ENCODE measurements at places on chromosomes 6 and 20.

DNA sequence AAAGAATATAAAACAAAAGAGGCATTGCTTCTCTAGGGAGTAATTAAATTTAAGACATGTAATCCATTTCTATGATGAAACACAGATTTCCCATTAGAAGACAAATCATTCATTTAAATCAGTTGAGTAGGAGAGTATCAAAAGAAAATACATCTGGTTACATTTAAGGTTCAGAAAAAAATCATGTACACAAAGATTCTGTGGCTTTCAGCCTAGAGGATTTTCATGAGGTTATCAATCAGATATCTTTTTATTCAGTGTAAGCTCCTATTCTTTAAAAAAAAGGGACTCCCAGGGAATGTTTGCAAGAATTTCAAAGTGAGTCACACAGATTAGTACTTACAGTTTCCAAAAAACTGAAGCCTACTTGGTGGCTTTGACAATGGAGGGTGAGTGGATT, 24.9 kb downstream of the COL21A1 start:
- no peak for DNase-seq

DNA sequence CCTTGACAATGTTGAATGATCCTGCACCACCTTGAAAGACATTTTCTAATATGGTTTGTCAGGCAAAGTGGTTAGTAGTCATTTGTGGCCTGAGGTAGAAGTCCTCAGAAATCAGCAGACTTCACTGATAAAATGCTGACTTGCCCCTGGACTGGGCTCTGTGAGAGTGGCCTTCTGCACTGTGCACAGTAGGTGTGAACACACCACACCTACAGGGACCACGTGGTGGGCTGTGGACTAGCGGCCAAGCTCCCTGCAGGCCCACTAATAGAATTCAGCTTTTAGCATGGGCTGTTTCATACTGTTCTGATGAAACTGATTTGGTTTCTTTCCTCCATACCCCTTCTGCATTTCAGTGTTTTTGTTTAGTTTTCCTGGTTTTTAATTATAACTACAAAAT, 7.3 kb downstream of the BPHL start:
- no peak for DNase-seq

DNA sequence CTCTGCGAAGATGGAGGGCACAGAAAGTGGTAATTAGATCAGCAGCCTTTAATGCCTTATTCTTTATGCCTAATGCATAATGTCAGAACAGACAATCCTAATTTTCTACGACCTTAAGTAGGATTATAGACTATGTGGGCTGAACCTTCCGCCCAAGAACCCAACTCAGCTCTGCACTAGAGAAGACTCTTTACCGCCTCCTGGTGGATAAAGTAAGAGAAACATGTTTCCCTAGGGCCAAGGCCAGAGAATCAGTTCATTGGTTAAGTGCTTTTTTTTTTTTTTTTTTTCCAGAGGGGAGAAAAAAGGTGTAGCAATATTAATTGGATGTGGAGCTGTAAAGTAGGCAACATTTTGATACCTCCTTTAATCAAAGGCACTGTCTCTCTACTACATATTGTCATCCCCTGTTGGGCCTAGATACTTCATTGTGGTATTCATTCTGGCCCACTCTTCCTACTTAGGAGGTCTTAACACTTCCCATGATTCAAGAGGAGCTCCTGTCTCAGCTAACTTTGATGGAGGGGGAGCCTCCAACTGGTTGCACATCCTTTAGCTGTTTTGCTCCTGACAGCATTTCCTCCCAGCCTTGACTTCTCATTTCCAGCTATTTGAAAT, 124.9 kb upstream of the NRN1 start:
- DNase-seq: no peak

DNA sequence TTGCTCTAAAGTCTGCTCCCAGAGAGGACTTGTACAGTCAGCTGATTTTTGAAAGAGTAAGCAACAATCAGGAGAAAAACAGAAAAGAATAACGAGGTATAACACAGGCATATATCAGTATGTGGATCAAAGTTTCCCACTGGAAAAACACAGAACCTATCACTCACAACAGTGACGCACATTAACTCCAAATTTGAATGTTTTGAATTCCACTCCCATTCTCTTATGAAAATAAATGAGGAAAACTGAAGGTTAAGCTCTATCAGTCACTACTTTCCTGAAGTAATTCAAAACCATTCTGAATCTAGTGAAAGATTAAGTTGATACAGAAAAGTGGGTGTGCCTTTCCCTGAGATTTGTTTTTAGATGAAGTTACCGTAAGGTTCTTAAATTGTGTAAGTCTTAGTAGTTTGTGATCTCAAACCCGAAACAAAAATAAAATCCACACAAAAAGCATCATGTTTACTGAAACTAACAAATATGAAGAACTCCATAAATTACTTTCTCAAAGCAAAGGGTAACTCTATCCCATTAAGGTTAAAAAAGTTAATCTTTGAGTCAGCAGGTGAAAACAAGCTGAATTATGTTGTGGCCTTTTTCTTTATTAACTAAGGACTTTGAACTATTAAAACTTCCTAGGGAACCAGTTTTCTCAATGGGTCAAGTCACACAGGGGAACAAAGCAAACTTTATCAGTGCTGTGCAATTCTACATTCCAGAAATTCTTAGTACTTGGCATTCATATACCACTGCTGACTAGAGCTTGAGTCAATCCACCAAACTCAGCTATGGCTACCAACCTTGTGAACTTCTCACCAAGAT, 115.7 kb downstream of the OGFRL1 start:
- no peak for DNase-seq

DNA sequence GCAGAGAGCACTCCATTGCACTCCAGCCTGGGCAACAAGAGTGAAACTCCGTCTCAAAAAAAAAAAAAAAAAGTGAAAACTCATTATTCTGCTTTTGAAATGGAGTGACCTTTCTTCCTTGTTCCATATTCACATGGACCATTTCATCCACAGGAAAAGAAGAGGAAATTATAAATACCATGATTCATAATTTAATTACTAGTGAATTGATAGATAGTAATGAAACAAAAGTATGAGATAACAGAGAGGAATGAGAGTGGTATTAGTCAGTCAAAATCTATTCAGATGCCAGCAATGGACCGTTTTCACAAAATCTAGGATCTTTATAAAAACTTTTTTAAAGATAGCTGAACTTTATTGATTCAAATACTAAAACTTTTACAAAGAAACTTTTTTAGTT, 443.1 kb upstream of the FLRT3 start:
- no peak for DNase-seq

DNA sequence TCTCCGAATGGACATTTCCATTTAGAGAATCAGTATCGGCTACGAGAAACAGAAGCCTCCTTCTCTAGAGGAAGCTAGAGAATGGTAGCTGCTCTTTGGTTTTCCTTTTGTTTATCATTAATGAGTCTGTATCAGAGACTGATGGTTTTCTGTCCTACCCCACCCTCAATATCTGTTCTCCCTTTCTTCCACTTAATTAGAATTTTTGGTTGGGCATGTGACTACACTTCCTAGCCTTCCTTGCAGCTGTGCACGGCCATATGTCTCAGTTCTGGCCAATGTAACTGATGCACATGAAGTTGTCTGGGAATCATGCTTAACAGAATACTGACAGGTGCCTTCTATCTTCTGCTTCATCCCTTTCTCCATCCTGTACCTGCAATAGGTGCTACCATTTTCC, 19.0 kb downstream of the RNF24 start:
- DNase-seq: no peak

GRCh38 chr6:168941036-168941435, 312.6 kb downstream of the THBS2 start:
- DNase-seq: no peak

- no peak for DNase-seq
Observed at GRCh38 chr6:722608-723007, 29.7 kb upstream of the EXOC2 start.

DNA sequence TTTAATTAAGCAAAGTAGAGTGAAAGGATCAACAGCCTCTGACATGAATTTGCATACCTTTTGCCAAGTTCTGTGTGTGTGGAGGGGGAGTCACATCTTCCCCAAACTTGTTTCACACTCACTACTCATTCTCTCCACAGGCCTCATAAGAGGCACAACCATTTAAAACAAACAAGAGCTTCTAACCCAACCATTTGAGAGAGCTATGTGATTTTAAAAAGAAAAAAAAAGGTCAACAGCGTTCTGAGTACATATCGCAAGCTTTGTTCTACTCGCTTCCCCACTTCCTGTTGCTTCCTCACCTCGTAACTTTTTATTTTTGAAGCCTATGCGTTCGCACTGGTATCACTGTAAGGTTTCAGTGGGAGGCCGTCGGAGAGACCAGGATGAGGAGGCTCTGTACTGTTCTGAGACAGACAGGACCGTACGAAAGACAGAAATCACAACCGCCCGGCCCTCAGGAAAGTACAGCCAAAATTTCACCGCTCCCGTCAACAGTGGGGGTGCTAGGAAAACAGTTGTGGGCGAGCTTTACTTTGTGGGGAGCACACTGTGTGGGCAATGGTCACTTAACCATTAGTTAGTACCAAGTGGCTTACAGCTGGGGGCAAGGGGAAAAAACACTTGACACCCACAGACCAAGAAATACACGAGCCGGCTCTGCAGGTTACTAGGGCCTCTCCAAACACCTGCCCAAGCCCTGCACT, 61.3 kb downstream of the TRERF1 start:
- DNase-seq: no peak

GRCh38 chr6:153941768-153942167, 97.3 kb upstream of the OPRM1 start:
- DNase-seq: no peak

DNA sequence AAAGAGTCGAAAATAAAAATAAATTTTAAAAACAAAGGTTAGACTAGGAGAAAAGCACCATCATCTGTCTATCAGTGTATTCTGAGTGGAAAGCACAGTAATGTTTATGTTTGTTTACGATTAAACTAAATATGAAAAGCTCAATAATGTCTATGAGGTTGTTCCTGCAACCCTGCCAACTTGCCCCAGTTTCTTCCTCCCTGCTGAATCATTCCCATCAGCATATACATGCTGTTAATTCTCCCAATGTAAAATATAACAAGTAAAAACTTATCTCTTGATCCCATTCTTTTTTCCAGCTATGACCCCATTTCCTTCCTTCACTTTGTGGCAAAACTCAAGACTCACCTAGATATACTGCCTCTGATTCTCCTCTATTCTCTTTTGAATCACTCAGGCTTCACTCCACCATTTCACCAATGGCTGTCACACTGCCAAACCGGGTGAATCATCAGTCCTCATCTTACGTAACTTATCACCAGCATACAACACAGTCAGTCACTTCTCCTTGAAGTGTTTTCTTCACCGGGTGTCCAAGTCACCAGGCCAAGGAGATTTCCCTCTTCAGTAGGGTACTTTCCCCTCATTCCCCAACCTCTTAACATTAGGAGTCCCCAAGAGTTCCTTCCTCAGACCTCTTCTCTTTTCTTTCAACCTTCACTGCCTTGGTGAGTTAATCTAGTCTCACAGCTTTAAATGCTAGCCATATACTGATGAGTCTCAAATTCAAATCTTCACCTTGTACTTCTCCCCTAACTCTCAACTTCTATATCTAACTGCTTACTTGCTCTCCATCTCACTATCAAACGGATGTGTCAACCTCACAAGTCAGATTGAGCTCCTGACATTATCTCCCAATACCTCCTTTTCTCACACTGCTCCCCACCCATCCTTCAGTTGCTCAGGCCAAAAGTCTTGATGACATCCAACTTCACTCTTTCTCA, 6.2 kb downstream of the TMEM242 start:
- peak; percentile 81 for DNase-seq

DNA sequence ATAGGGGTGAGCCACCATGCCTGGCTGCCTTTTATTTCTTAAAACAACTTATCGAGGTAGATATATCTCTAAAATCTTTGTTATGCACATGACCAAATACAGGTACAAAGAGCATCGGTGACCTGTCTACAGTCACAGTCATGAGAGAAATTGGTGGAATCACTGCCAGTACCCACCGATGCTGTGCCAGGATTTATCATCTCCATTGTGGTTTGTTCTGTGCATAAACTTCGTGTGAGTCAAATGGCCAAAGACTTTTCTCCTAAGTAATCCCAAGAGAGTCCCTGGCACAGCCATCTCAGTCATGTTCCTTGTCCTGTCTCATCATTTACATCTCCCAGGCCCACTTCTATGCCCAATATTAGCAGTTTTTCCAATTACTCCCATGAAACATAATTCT, 9.0 kb downstream of the GSTA3 start:
- DNase-seq: no peak

- no peak for DNase-seq
Observed at GRCh38 chr6:33815854-33816253, 12.1 kb upstream of the MLN start.

DNA sequence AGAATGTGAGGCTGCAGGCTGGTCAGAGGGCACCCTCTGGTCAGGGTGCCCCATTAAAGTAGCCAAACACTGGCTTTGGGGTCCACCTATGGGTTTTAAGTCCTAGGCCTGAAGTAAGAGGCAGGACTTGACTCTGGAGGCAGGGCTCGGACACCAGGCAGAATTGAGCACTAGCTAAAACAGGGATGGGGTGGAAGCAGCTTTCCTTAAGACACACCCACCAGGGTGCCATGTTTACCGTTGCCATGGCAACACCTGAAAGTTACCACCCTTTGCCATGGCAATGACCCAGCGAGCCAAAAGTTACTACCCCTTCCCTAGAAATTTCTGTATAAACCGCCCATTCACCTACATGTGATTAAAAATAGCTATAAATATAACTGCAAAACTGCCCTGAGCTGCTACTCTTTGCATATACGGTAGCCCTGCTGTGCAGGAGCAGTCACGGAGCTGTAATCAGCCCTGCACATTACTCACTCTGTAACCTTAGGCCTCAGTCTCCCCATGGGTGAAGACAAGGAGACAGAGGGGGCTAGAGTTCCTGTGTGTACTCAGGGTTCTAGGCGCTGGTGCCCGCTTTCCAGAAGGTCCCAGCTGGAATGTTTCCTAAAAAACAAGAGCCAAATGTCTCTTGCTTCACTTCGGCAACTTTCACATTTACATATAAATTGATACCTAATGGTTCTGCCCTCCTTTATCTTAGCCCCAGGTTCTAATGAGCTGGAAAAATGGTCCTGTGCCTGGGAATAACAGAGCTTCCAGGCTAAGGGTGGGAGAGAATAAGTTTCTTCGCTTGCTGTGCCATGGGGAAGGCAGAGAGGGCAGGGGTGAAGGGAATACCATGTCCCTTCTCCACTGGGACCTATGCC, 27.2 kb upstream of the SRSF6 start:
- no peak for DNase-seq

DNA sequence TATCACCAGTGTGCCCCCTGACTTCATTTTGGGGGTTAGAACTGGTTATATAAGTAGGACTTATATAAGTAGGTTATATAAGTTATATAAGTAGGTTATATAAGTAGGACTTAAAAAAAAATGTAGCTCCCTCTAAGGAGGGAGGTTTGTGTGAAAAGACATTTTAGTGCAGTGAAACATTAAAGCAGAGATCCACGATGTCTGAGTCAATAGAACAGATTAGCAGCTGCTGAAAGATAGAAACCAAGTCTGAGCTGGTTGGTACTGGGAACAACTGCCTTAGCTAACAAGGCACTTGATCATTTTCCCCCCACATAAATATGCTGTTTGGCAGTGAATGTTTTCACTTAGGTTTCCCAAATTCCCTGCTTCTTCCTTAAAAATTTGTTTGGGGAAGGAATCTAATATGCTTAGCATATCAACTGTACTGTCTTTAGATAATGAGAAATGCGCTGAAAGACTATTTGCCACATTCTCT, 2.1 kb upstream of the RPS12 start:
- DNase-seq: no peak

GRCh38 chr6:79048611-79049010, 29.4 kb downstream of the PHIP start:
- no peak for DNase-seq

Measured in breast epithelium (tissue), 4 donors.